Stimulated activated CD8-positive, alpha-beta memory T cell treated with anti-CD3 and anti-CD28 coated beads, Interleukin-7, amount 100 ng/mL, for 1 hour (primary cell): ENCODE measurements at places on chromosomes 1 and 21.

GRCh38 chr1:24470592-24470991 is 32.0 kb upstream of the RCAN3 start:
- no peak for DNase-seq

GRCh38 chr1:206674745-206675175 is 9.9 kb upstream of the MAPKAPK2 start:
- no peak for DNase-seq

- no peak for DNase-seq
Observed at GRCh38 chr1:1215881-1216605, 2.1 kb upstream of the TNFRSF4 start.

DNA sequence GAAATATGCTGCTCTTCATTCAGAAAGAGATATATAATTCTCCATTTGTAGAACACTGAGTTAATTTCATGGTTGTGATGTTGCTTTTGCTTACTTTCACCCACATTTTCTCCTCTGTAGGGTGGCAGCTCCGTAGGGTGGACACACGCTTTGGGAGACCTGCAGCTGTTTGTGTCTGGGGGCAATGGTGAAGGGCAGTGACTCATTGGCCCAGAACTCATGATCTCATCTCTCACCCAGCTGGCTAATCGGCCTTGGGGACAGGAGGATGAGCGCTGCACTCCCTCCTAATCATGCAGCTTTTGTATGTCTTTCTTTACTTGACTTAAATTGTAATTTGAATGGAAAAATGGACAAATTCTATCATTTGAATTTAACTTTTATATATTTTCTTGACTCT is 9.6 kb downstream of the DISC1 start:
- no peak for DNase-seq

GRCh38 chr1:234463749-234464148 is 15.2 kb downstream of the TARBP1 start:
- DNase-seq, result no peak

DNA sequence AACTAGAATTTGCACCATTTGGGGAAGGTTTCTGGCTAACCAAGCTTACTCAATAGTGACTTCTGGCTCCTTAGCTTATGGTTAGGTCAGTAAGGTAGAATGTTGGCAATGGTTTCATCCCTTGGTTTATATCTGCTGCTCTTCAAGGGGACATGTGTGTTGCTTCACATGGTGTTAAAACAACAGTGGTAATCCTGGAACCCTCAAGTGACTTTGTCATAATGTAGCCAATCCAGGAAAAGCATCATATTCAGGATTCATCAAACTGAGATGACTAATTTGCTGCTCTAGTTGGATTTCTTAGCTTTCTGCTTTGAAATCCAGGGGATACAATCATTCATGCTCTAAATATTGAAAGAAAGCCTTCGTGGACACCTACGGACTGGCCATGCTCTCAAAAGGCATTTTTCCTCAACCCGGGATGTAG is 108.7 kb downstream of the RGL1 start:
- DNase-seq, result no peak

DNA sequence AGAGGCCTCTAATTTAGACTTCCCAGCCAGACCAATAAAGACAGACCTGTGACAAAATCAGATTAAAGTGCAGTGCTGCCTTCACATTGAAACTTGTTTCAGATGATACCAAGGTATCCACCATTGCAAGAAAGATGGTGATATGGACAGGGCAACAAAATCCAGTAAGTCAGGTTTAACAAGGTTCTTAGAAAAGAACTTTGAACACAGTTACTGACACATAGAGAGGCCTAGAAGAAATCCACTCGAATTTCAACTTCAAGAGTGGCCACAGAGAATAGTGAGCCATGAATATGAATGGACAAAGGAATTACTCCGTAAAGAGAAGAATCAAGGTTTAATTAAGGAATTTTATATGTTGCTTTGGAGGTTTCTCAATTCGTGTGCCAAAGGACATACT is 230.4 kb downstream of the KCNT2 start:
- no peak for DNase-seq

- no peak for DNase-seq
Observed at GRCh38 chr1:211344152-211344618, 17.6 kb downstream of the TRAF5 start.
